ENCODE measurements at places on chromosomes 7 and 10. TPM values are rescaled to one million over a fixed set of nuclear protein-coding genes. Genes with fewer than 3 reads are reported as not detected.

DNA sequence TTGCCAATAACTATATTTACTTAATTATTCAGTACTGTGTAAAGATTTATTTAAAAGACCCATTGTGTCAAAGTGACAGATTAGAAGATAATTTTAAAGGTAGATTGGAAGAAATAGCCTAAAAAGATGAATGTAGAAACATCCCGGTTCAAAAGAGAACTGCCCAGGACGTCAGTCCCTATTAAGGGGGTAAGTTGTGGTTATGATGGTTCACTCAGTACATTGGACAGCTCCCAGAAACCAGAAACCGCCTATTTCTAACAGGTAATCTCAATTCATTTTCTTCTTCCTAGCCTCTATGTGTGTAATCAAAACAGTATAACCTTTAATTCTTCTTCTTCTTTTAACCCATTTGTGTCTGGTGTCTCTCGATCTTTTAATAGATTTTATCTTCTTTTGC lies 1.5 kb upstream of the FERD3L start:
- no peaks in the 10 kb centered on the region for H3K4me1 ChIP-seq
- peaks cover 36% of the 10 kb centered on the region for H3K27me3 ChIP-seq
- H3K4me3 ChIP-seq, result no peak overlapping the region
- no peak for DNase-seq
- H3K36me3 ChIP-seq, result no peaks in the 10 kb centered on the region

Gene GBF1
- 28.8 TPM for total RNA-seq

DNA sequence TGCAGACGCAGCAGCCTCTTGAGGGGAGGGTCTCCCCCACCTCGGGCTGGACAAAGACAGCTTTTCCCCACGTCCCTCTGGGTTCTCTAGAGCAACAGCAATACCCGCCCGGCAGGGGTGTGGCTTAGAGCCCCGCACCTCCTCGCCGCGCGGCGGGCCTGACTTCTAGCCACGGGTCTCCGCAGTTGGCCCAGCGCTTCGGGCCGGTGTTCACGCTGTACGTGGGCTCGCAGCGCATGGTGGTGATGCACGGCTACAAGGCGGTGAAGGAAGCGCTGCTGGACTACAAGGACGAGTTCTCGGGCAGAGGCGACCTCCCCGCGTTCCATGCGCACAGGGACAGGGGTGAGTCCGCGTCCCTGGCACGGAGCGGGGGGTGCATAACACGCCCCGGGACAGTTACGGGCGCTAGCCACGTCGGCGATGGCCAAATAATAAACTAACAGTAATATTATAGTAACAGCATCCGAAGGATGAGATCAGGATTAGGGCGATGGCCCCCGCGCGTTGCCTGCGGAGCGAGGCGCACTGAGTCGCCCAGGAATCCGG lies 1.2 kb downstream of the CYP2E1 start:
- DNase-seq, result no peak
- H3K4me1 ChIP-seq, result peaks cover 35% of the 10 kb centered on the region
- H3K27ac ChIP-seq, result no peak overlapping the region
- peak overlapping the region; percentile 40 for H3K4me3 ChIP-seq

GRCh38 chr10:132693676-132694075 lies 92.3 kb downstream of the NKX6-2 start:
- peaks cover 23% of the 10 kb centered on the region for H3K36me3 ChIP-seq
- no peaks in the 10 kb centered on the region for H3K27me3 ChIP-seq
- H3K4me3 ChIP-seq, result no peak overlapping the region
- no peaks in the 10 kb centered on the region for H3K4me1 ChIP-seq
- no peak overlapping the region for H3K27ac ChIP-seq

GRCh38 chr7:81623251-81623855 lies 146.5 kb downstream of the HGF start:
- no peaks in the 10 kb centered on the region for H3K4me1 ChIP-seq
- no peaks in the 10 kb centered on the region for H3K36me3 ChIP-seq
- H3K27me3 ChIP-seq, result no peaks in the 10 kb centered on the region
- no peak for DNase-seq
- H3K27ac ChIP-seq, result no peak overlapping the region

GRCh38 chr10:122286867-122287266 lies 15.8 kb downstream of the BTBD16 start:
- no peak overlapping the region for H3K4me3 ChIP-seq
- H3K27ac ChIP-seq, result no peak overlapping the region
- no peaks in the 10 kb centered on the region for H3K4me1 ChIP-seq
- DNase-seq, result no peak
- no peaks in the 10 kb centered on the region for H3K27me3 ChIP-seq

Gene NEURL1
- total RNA-seq, result 0.85 TPM

Gene WIPF3
- total RNA-seq, result not detected

GRCh38 chr10:34956756-34957155 lies 133.4 kb downstream of the CUL2 start:
- H3K27me3 ChIP-seq, result no peaks in the 10 kb centered on the region
- H3K4me3 ChIP-seq, result no peak overlapping the region
- H3K27ac ChIP-seq, result no peak overlapping the region
- H3K4me1 ChIP-seq, result no peaks in the 10 kb centered on the region
- DNase-seq, result no peak
- no peaks in the 10 kb centered on the region for H3K36me3 ChIP-seq

Gene ANKRD30A
- total RNA-seq, result not detected

GRCh38 chr7:131108212-131108940 lies 219.3 kb upstream of the MKLN1 start:
- H3K27me3 ChIP-seq, result no peaks in the 10 kb centered on the region
- peak overlapping the region; percentile 96 for H3K27ac ChIP-seq
- H3K36me3 ChIP-seq, result peaks cover 18% of the 10 kb centered on the region
- peaks cover 48% of the 10 kb centered on the region for H3K4me1 ChIP-seq
- no peak for DNase-seq

All from CD4-positive, alpha-beta T cell (primary cell).